Stimulated activated CD4-positive, alpha-beta T cell treated with anti-CD3 and anti-CD28 coated beads, Interleukin-1b, Interleukin-23, amount 100 ng/mL, for 1 hour (primary cell): ENCODE measurements at places on chromosomes 6 and 20.

GRCh38 chr6:42407379-42407778 is 44.3 kb downstream of the TRERF1 start:
- no peak for DNase-seq

- DNase-seq: no peak
Measured at GRCh38 chr6:164870164-164870563, 439.2 kb downstream of the C6orf118 start.

- DNase-seq: no peak
Measured at GRCh38 chr6:124466949-124467348, 495.3 kb upstream of the RNF217 start.

DNA sequence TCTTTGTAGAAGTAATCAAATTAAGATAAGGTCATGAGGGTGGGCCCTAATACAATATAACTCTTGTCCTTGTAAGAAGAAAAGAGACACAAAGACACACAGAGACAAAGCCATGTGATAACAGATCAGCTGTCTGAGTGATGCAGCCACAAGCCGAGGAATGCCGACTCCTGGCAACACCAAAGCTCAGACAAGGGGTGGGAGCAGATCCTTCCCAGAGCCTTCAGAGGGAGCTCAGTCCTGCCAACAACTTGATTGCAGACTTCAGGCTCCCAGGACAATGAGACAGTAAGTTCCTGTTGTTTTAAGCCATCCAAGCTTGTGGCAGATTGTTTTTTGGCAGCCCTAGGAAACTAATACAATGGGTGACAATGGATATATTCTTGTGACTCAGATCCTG is 325.0 kb upstream of the AGPAT4 start:
- no peak for DNase-seq

GRCh38 chr6:827431-827830 is 134.5 kb upstream of the EXOC2 start:
- DNase-seq: no peak

DNA sequence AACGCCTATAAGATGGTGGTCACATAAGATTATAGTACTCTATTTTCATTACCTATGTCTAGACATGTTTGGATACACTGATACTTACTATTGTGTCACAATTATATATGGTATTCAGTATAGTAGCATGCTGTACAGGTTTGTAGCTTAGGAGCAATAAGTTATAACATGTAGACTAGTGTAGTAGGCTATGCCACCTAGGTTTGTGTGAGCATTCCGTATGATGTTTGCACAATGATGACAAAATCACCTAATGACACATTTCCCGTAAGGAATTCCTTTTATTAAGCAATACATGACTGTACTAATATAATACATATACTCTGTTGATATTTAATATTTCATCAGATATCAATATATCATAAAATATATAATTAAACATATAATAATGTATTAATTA is 540.7 kb downstream of the BMP2 start:
- no peak for DNase-seq

GRCh38 chr20:9011121-9011520 is 57.8 kb upstream of the PLCB4 start:
- no peak for DNase-seq

DNA sequence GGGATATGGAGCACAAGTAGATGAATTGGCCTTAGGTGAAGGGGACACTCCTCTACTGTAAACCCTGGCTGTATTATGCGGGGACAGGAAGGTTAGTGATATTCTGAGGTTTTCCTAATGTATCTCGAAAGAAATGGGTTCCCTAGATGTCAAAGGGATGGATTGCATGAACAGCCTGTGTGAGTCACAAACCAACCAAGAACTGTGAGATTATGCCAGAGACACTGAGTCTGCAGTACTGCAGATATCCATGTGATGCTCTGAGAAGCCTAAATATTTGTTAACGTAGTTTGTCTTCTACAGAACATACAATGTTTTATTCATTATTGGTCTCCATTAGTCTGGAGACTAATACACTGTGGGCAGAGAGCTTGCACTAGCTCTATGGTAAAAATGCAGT is 182.2 kb downstream of the AKAP7 start:
- no peak for DNase-seq

DNA sequence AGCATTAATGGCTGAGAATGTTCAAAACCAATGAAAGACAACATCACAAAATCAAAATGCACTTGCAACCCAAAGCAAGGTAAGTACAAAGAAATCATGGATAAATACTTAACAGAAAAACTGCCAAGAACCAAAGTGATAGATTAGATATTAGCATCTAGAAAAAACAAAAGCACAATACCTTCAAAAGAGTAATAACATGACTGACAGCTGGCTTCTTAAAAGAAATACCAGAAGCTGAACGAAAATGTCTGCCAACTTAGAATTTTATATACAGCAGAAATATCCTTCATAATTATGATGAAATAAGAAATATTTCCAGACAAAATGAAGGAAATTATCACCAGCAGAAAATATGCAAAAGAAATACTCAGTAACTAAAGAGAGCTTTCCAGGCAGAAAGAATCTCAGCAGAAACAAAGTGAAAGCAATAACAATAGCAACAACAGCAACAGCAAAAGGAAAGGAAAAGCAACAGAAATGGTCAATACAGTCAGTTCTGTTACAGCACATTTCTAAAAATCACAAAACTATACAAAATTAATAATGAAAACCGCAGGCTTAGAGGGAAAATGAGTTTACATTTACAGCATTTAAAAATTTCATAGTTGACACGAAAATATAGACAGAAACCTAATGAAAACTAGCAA is 121.5 kb upstream of the MAN1A1 start:
- DNase-seq: no peak

DNA sequence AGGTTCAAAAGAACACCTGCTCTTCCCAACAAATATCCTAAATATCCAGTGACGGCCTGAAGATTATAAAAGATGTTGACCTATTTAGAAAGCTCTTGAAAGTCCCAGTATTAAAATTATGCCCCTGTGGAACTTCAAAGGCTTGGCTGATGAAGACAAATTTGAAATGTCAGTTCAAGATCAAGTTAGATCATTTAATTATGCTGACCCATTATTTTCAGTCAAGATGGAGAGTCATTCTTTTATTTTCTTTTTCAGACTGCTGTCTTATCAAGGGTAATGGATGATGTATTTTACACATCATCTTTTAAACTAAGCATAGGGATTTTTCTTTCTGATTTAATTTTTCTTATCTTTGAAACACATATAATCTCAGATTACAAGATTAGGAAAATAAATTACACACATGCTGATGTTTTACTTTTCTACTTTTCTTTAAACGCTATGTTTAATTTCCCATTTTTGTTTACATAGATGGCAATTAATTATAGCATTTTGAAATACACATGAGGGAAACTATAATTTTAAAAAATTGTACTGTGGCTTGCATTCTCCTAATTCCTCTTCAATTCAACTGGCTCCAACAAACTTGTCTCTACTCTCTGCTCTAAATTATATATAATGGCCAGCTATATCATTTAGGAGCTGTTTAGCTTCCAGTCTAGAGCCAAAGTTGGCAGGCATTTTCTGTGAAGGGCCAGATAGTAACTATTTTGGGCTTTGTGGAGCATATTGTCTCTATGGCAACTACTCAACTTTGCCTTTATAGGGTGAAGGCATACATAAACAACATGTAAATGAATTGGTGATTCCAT is 123.7 kb downstream of the RCAN2 start:
- DNase-seq: no peak

GRCh38 chr6:17998003-17998402 is 10.6 kb upstream of the KIF13A start:
- no peak for DNase-seq
